ENCODE measurements at places on chromosomes 2 and 18.

DNA sequence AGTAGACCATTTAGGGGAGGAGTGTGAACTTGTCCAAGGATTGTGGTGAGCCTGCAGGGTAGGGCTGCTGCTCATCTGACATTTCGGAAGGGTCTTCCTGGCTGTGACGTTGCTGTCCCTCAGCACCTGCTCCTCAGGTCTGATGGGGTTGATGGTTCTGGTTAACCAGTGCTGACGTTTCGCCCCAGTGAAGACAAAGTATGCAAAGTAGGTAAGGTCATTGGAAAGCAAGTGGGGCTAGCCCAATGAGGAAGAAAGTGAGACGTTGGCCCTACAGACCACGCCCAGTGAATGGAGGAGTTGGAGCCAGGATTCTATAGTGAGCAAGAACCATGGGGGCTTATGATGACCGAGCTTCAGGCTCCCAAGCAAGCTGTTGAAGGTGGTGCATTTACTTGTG lies 33.4 kb upstream of the ZNF396 start:
- DNase-seq, result no peak

- no peak for DNase-seq
Measured at GRCh38 chr18:63128237-63128974, 191.2 kb downstream of the BCL2 start.

- no peak for DNase-seq
Measured at GRCh38 chr2:23561544-23561943, 176.6 kb downstream of the KLHL29 start.

GRCh38 chr2:154194909-154195643 lies 323.4 kb downstream of the GALNT13 start:
- DNase-seq, result no peak

DNA sequence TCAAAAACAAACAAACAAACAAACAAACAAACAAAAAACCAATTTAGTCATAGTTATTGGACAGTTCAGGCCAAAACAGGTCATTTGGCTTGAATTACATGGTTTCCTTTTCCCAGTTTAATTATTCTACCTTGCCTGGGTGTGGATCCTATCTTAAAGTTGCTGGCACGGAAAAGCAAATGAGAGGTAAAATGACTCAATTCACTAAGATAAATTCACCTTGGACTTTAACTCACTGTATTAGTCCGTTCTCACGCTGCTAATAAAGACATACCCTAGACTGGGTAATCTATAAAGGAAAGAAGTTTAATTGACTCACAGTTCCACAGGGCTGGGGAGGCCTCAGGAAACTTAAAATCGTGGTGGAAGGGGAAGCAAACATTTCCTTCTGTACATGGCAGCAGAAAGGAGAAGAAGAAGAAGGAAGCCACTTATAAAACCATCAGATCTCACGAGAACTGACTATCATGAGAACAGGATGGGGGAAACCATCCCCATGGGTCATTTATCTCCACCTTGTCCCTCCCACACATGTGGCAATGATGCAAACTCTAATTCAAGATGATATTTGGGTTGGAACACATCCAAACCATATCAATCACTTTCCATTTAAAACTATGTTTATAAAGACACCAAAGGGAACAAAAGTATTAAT lies 22.5 kb upstream of the TRAPPC8 start:
- no peak for DNase-seq

GRCh38 chr2:43743706-43744105 lies 30.1 kb upstream of the DYNC2LI1 start:
- no peak for DNase-seq

DNA sequence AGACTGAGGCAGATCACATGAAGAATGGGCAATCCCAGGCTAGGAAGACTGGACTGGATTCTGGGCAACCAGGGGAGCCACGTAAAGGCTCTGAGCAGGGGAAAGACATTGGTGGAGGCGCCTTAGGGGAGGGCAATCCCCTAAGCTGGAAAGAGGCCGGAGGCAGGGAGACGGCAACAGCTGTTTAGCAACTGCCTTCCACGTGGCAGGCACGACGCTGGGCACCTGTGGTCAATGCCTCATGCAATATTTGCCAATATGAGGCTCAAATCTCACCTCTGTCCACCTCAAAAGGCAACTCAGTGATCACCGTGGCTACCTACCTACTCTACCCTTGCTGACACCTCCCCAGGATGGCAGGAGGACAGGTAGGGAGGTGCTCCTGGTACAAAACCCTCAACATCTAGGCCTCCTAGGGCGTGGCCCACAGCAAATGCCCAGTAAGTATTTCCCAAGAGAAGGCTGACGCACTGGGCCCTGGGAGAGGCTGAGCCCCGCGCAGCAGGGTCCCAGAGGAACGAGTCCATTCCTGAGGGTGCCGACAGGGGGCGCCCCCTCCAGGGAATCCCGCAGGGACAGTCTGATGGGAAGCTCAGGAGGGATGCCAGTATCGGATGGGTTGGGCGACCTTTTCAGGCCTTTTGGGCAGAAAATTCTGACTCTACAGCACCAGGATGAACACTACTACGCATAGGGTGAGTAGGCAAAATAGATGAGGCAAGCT lies 8.9 kb downstream of the BOLA3 start:
- no peak for DNase-seq
